ENCODE measurements at places on chromosomes 2 and 18.

DNA sequence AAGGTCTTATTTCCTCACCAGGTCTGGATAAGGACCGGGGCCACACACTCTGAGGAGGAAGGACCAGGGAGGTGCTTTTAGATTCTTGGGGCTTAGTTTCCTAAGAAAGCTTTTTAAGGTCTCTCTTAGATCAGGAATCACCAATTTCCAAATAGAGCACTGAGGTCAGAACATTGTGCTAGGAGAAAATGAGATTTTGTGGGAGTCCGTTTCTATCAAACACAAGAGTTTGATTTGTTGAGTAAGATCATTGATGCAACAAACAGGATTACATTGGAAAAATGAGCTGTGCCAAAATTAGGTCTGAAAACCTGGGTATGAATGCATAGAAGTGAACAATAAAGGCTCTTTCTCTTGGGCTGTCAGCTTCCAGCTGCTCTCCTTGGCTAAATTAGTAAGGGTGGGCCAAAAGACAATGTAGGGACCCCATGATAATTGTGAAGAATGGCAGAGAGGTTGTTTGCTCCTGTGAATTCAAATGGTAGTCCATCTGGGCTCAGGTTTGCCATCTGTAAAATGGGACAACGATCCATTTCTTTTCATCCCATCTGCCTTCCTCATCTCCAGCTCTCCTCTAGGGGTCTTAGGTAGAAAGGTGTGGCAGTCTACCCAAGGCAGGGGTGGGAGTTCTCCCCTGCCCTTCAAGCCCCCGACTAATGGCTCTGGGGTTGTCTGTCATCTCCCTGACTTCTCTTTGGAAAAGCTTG lies 20.0 kb downstream of the IGFBP2 start:
- no peak for DNase-seq

DNA sequence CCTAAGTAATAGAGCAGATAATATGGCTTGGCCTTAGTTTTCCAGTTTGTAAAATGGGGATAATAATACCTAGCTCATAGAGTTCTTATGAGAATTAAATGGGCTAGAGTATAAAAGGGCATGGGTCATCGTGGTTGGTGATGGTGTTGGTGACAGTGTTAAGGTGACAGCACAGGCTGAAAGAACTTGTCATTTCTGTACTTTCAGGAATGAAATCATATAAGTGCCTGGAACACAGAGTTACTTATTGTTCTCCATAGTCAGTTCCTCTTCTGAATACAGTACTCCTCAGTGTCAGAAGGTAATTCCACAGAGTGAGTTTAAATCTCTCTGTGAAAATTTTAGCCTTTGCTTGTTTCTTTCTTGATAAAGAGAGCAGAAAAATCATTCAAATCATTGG lies 42.4 kb downstream of the KIF5C start:
- no peak for DNase-seq

DNA sequence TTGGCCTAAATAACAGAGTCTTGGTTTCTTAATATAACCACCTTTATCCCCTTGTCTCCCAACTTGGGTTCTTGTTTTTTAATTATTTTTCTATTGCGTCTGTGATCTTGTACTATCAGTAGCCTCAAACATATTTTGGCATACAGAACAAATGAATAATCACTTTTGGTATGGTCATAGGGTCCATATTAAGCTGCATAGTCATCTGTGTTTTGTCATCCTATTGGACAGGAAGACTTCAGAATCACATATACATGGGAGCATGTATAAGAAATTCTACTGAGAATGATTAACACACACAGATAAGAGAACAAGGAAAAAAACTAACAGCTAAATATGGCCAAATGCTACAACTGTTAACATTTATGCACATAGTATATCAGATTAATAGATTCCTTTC lies 126.0 kb downstream of the MEP1B start:
- DNase-seq = no peak

GRCh38 chr18:23825978-23826405 lies 136.7 kb downstream of the LAMA3 start:
- DNase-seq = no peak

- DNase-seq = no peak
Observed at GRCh38 chr2:130387071-130387400, 31.2 kb downstream of the PTPN18 start.

- no peak for DNase-seq
Observed at GRCh38 chr2:71323386-71323785, 8.2 kb upstream of the ZNF638 start.

- DNase-seq = no peak
Observed at GRCh38 chr2:74499267-74499939, at the start of gene LBX2. Gene LBX2 (minus strand): TSS chr2:74499603. CDS start chr2:74499537, 66 bp downstream.

DNA sequence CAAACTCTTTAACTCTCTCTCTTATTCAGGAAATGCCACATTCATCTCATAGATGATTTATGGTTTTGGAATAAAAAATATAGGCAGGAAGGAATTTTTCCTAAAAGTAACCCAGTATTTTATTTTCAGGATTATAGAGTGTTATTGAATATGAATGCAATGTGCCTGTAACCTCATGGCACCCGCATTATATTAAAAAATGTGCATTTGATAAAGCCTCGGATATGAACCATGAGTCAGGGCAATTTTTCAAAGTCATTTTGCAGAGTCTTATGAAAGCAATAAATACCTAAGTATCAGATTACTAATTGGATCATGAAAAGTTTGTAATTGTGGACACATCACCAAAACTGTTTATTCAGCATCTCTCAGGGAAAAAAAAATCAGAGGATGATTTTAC lies 573.8 kb downstream of the TSN start:
- DNase-seq = no peak

GRCh38 chr2:218605432-218605831 lies 2.3 kb upstream of the PLCD4 start:
- no peak for DNase-seq

GRCh38 chr2:8643996-8644356 lies 37.9 kb upstream of the ID2 start:
- DNase-seq = no peak

GRCh38 chr2:70831861-70832260 lies 3.8 kb downstream of the CD207 start:
- DNase-seq = no peak

- no peak for DNase-seq
Observed at GRCh38 chr2:146814971-146815370, 1029.9 kb upstream of the ACVR2A start.

DNA sequence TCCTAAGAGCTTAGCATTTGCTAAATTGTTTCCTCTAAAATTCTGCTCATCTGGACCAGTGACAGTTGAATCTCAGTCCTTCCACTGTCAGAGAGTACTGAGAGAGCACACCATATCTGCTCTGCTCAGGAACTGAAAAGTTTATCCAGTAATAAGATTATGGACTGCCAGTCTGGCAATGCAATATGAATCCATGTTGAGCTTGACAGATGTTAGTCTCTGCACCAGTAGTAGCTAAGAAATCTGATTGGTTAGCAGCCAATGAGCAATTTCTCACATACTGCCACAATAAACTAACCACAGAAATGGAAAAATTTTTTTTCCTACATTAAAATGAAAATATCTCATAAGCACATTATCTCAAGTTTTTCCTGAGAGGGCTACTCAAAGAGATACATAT lies 2.3 kb downstream of the PRKD3 start:
- DNase-seq = no peak

GRCh38 chr18:50791599-50792438 lies 28.0 kb downstream of the MRO start:
- no peak for DNase-seq

- peak; percentile 10 for DNase-seq
Observed at GRCh38 chr2:147331790-147332419, 512.9 kb upstream of the ACVR2A start.

DNA sequence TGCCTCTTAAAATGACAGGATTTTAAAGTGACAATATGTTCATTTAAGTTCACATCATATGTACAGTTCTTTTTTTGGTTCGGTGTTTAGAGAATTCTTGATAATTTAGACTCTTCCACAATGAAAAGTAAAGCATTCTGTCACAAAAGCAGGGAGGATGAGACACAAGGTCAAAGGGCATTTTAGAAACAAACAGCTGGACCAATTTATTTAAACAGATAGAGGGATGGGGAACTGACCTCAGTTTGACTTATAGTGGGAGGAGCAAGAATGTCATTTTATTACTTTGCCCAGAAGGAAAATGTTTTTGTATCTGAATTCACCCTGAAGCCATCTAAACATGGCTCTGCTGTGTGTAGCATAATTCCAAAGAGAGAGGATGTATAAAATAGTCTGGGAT lies 128.5 kb downstream of the MEIS1 start:
- no peak for DNase-seq

- DNase-seq = no peak
Observed at GRCh38 chr18:77249569-77250500, at the start of gene GALR1. Gene GALR1 (plus strand): TSS chr18:77249848. CDS start chr18:77250549, 701 bp downstream.

GRCh38 chr2:178157574-178157973 lies 36.7 kb upstream of the OSBPL6 start:
- no peak for DNase-seq

DNA sequence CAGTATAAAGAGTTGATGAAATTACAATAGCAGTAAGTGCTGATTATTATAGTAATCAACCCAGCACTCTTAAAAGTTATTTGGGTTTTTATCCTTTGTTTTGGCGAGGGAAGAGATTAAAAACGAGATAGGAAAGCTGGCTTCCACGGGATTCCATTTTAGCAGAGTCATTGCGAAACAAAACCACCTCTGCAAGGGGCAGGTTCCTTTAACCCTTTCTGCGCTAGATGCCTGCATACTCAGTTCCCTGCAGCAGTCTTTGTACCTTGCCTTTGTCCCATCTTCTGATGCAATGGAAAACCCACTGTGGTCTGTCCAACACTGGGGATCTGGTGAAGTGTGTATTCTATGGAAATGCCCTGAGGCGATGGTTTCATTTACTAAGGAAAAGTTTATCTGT lies 2.7 kb downstream of the YPEL5 start:
- DNase-seq = no peak

DNA sequence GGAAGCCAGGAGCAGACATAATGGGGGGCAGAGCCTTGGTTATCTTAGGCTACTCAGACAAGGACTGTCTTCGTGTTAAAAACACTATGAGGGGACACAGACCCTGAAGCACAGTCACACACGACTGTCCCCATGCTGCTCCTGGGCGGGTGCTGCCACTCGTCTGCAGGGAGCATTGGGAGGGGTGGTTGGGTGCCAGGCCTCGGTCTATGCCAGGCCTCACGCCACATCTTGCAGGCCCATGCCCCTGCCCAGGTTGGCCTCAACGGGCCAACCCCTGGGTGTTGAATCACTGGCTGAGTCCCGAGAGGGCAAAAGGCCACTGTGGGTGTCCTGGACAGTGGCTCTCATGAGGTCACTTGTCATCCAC lies 97.9 kb downstream of the USP40 start:
- no peak for DNase-seq

DNA sequence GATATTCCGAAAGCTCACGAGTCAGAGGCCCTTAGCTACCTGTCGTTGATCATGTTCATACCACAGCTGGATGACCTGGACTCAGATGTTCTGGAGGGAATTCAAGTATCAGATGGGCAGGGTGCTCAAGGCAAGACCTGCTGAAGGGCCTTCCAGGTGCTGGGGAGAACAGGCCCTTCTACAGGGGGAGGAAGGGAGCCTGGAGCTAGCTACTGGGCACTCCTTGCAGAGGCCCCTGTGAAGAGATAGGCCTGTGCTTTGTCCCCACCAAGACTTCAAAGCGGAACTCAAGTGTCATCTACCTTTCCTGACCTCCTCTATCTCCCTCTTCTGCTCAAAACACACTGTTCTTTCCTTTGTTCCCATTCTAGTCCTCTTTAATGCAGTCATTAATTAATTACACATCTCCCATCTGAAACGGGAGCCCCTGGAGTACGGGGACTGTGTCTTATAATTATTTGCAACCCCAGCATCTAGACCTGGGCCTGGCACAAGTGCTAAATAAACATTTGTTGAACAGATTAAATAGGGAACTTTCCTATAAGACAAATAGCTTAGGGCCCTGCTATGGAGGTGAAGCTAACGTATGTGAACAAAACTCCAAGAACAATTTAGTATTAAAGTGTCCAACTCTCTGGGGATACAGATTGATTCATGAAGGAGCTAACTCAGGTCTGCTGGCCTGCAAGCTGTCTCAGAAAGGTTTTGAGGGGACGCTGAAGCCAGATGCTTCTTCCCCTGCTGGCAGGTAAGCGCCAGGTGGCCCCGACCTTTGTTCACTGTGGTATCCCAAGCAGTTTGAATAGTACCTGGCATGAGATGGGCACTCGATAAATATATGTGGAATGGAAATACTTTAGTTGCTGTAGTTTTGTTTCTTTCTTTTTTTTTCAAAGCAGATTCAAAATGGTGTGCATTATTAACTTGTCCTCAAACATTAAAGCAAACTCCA lies 22.0 kb downstream of the RHOB start:
- DNase-seq = no peak

- DNase-seq = no peak
Observed at GRCh38 chr2:10444463-10444862, 3.7 kb downstream of the ODC1 start.

DNA sequence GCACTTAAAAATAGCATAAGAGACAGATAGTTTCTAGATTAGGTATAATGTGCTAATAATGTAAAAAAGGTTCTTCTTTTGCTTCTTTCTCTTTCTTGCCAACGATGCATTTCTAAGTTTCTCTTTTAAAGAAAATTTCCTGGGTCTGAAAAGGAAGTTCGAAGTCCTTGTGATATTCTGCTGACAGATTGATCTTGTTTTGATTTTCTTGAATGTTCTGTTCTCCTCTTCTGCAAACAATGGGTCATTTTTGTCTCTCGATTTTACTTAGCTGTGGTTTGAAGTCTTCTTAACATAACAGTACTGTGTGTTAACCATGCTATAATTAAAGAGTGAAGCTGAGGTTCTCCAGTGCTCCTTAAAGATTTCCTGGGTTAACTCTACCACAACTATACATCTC lies 61.1 kb upstream of the ACYP2 start:
- DNase-seq = peak; percentile 26

- DNase-seq = no peak
Observed at GRCh38 chr2:148221166-148221565, 200.3 kb downstream of the MBD5 start.

GRCh38 chr18:41075212-41075611 lies 879.8 kb upstream of the PIK3C3 start:
- DNase-seq = no peak

- no peak for DNase-seq
Observed at GRCh38 chr2:234827096-234827860, 124.5 kb upstream of the SH3BP4 start.

DNA sequence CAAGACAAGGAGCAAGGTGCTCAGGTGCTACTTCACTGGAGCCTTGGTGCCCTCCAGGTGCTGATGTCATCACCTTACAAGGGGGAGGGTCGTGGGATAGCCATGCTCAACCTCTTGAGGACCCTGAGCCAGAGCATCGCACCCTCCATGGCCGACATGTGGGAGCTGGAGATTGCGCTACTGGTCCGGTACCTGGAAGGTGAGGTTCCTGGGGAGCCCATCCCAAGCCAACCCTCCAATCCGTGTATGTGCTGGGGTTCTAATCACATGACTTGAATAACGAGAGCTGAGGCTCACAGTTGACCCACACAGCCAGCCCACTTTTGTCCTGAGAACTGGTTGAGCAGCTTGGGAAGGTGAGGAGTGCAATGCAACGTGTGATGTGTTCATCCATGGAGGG lies 25.9 kb downstream of the MROH2A start:
- no peak for DNase-seq

GRCh38 chr2:229223107-229223506 lies 48.0 kb downstream of the PID1 start:
- no peak for DNase-seq

Data from GM10248 (cell line).